ENCODE measurements at places on chromosomes 5 and 9.

- no peak for DNase-seq
Observed at GRCh38 chr5:13909271-13909670, 35.2 kb downstream of the DNAH5 start.

DNA sequence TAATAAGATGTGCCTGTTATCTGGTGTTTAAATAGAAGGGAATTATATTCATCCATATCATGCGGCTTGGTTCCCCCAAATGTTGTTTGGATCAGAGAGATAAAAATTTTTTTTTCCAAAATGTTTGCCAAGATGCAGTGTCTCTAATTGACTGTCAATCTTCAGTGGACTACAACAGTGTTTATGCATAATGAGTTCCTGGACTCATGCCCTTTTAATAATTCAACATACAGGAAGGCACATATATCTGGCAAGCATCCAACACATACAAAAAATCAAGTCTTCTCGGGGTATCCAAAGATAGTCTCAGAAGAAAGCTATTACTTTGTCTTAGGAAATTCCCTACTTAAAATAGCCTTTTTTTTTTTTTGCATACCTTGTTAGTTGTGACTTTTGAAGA, 1534.7 kb downstream of the EFNA5 start:
- DNase-seq = no peak

DNA sequence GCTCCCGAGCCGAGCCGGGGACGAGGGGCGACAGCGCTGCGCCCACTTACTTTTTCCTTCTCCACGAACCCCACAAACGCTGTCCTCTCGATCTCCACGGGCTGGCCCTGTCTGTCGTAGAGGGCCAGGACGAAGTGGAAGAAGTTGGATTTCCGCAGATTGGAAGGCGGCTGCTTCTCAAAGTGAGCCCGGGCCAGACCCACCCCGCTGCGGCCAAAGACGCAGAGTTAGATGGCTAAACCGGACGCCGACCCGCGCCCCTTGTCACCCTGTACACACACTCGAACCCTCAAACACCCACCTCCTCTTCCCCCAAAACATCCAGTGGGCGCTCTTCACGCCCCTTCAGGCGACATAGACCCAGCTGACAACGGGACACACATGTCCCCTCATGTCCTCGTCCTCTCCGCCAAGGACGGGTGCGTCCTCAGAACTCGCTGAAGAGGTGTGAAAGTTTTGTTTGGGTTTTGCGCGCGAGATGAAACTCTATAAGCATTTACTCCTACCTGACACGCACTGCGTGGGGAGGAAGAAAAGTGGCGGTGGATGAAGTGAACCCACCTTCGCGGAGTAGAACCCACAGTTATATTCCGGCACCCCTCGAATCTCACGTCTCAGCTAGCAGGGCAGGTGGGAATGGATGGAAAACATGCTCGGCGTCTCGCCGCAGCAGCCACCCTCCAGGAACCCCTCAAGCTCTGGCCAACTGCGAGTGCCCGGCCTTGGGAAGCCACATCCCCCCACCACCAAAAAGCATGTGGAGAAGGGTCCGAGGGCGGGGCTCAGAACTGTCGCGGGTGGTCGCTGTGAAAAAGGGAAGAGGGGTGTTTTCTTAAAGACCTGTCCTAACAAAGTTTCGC, 2.6 kb downstream of the EBF1 start:
- DNase-seq = no peak

DNA sequence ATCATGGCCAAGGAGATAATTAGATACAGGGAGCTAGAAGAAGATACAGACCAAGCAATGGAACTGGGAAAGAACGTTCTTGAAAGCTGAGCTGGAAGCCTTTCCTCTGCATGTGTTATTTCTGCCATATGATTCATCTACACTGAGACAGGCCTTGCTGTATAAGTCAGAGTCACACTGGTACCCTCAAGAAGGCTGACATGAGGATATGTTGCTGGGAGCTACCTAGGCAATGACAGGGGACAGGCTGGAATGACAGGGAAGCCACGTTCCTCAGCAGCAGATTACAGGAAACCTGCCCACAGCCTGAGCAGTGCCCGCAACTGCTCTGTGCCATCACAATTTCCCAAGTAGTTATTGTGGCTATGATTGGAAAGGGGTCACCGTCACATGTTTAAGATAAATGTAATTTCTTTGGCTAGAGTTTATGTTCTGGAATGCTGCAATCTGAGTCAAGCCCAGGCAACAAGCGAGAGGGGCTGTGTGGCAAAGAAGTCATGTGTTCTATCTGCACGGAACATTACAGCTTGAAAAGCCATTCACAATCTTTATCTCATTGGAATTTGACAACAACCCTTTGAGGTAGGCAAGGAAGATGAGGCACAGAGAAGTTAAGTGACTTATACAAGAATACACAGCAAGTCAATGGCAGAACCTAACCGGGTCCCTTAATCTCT, 108.2 kb downstream of the TTLL11 start:
- no peak for DNase-seq

- no peak for DNase-seq
Observed at GRCh38 chr5:135444360-135444759, 2.8 kb downstream of the DCANP1 start.

- peak; percentile 60 for DNase-seq
Observed at GRCh38 chr5:14809369-14810155, 62.0 kb downstream of the ANKH start.

DNA sequence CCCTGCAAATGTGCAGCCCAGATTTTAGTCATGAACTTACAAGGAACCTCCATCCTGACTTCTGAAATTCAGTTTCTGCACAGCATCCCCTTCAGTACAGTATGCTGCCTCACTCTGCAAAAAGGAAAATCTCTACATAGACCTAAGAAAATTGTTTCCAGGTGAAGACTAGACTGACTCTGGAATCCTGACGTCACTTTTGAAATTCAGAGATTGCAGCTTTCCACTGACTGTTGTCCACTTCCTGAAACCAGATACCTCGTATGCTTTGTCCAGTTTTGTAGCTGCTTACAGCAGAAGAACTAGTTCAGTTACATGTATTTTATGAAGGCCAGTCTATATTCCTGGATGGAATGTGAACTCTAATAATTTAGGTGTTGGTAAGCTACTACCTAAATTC, 629.3 kb upstream of the ST8SIA4 start:
- no peak for DNase-seq

DNA sequence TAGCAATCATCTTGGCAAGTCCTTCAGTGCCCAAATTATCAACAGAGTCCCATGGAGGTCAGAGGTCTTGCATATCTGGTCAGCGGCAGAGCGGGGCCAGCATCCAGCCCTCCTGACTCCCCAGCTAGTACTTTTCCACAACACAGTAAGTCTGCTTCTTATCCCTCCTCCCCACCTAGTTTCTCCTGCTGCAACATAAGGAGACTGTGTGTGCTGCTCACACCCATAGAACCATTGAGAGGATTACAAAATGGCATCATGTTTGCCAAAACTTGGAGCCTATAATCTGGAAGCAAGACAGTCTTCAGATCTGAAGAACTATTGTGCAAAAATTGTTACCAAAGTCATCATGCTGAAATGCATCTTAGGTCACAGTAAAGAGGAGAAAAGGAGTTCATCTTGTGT, 125.8 kb upstream of the ZNF366 start:
- DNase-seq = no peak

DNA sequence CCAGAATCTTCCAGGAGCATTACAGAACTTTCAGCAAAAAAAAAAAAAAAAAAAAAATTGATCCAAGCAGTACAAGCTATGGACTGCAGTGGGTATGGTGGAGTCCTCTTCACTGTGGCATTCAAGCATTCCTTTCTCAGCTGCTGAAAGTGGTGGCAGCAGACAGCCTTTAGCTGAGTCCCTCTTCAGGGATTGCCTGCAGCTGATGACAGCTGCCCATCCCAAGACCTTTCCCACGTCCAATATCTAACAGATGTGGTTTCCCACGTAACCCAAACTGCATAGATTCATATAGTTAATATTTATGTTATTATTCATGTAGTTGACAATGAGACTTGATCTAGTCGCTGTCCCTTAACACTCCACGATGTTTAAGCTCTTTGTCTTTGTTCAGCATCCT, 475.9 kb downstream of the TLE1 start:
- no peak for DNase-seq

DNA sequence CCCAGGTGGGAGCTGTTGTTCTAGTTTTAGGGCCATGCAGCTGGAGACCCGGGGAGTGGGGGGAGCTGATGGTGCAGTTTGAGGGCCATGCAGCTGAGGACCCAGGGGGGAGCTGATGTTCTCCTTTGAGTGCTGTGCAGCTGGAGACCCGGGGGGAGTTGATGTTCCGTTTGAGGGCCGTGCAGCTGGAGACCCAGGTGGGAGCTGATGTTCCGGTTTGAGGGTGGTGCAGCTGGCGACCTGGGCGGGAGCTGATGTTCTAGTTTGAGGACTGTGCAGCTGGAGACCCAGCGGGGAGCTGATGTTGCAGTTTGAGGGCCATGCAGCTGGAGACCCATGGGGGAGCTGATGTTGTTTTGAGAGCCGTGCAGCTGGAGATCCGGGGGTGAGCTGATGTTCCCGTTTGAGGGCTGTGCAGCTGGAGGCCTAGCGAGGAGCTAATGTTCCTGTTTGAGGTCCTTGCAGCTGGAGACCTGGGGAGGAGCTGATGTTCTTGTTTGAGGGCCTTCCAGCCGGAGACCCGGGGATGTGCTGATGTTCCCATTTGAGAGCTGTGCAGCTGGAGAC, 14.6 kb downstream of the PDCD6 start:
- DNase-seq = no peak

Measured in mucosa of descending colon (tissue), 3 donors.